Left forelimb (tissue), 1 donor: ENCODE measurements at places on chromosomes 3 and 15.

DNA sequence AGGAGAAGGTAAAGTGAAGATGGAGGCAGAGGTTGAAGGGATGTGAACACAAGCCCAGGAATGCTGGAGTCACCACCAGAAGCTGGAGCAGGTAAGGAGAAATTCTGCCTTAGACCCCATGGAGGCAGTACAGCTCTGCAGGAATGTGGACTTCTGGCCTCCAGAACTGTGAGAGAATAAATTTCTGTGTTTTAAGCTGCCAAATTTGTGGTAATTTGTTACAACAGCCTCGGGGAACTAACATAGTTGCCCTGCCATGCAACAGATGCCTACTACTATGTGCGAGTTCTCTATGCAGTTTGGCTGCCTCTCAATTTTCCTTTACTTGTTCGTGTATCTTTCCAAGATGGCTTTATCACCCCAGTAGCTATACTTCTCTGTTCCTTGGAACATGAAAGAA lies 394.1 kb downstream of the TUSC7 start:
- DNase-seq: no peak

GRCh38 chr3:135127946-135128470 lies 332.9 kb downstream of the EPHB1 start:
- DNase-seq: no peak

DNA sequence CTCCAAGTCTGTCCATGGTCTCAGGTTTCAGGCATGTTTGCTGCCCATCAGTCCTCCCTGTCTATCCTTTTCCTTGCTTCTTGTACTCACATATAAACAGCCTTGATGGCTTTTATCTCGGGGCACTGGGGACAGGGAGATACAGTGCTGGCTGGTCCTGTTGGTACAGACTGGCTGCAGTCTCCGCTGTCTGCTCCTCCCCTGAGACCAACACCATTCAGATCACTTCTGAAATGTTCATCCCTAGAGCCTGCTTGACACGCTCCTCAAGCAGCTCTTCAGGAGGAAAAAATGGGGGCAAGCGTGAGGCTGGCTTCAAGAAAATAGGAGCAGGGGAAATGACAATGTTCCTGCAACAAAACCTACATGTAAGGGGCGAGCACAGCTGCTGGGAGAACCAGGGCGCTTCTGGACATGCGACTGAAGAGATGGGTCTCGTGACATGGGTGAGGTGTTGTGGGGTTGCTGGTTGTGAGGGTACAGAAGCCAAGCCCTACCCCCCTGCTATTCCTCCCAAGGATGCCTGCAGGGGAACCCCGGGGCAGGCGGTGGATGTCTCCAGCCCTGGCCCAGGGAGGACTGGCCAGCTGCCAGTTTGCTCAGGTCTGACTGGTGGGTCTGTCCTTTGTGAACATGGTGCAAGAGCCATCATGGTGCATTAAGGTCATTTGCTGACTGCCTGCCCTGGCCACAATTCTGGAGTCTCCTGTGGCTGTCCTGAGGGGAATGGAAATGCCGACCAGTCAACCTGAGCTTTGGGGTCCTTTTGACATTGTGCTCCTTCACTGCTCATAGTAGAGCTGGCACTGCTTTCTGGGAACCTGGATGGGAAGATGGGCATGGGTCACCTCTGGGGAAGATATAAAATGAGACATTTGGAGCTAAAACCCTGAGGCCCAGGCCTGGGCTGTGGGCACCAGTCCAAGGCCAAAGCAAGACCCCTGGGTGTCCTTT lies 40.1 kb downstream of the KY start:
- DNase-seq: no peak

DNA sequence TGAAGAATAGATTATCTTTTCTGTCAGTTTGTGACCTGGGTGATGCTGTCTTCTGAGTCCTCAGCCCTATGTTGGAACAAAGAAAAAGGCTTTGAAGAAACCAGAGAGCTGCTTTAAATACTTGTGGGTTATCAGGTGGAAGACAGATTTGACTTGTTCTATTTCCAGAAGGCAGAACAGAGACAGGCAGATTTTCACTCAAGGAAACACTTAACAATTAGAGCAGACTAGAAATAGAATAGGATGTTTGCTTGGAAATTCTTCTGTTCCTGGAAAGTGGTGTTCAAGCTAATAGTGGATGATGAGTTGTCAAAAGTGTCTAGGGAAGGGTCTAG lies 219.4 kb downstream of the UBE2E2 start:
- no peak for DNase-seq

- DNase-seq: no peak
Observed at GRCh38 chr15:67548862-67549651, 6.6 kb downstream of the MAP2K5 start.

DNA sequence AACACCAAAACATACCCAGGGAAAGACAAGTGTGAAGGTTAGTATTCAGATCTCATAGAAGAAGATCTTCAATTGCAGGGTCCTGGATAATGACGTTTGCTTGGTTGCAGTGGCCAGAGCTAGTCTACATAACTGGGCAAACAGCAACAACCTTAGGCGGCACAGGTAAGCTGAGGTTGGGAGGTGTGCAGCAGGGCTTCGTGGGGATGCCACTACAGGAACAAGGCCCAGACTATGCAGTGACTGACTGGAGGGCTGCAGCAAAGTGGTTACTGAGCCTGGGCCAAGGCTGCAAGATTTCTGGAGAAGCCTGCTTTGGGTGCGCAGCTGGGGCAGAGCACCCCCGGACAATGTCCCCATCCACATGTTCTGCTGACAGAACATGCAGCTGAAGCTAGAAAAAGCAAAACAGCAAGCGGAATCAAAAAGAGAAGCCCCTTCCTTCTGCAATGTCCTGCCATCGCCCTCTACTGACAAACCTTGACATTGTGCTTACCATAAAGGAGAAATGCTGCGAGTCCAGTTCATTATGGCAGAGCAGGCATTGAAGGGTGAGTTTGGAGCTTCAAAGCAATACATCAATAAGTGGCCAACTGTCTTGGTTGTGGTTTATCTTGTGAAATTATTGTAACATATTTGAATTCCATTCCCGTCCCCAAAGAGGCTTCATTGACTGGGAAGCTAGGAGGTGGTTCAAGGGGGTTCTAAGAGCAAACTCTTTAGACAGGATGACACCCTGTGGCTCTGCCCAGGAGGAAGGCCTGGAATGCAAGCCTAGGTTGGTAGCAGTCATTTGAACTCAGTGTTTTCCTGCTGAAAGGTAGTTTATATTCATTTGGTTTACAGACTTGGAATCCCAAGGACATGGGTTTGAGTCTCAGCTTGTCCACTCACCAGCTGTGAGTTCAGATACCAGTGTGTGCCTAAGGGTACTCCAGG lies 217.0 kb downstream of the PDCD6IP start:
- no peak for DNase-seq

- no peak for DNase-seq
Observed at GRCh38 chr3:80232760-80233159, 465.0 kb upstream of the ROBO1 start.

GRCh38 chr3:32153414-32154204 lies 47.2 kb downstream of the GPD1L start:
- no peak for DNase-seq

DNA sequence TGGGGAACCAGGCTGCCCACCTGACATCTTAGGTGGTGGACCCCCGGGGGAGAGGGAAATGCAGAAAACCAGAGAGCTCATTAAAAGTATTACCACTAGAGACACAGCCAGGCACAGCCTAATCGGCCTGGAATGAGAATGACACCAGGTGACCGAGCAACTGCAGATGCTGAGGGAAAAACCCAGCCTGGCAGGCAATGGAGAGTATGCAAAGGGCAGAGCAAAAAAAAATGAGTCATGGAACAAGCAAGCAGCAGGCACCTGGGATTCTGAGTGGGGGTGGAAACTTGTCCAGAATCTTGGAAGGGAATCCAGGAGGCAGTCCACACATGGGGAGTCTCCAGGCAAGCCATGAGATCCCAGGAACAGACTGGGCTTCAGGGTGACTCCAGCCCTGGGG lies 183.7 kb upstream of the LRRN1 start:
- no peak for DNase-seq

GRCh38 chr3:66644549-66644948 lies 143.7 kb upstream of the LRIG1 start:
- DNase-seq: no peak

GRCh38 chr15:98719137-98719740 lies 70.9 kb downstream of the IGF1R start:
- no peak for DNase-seq

DNA sequence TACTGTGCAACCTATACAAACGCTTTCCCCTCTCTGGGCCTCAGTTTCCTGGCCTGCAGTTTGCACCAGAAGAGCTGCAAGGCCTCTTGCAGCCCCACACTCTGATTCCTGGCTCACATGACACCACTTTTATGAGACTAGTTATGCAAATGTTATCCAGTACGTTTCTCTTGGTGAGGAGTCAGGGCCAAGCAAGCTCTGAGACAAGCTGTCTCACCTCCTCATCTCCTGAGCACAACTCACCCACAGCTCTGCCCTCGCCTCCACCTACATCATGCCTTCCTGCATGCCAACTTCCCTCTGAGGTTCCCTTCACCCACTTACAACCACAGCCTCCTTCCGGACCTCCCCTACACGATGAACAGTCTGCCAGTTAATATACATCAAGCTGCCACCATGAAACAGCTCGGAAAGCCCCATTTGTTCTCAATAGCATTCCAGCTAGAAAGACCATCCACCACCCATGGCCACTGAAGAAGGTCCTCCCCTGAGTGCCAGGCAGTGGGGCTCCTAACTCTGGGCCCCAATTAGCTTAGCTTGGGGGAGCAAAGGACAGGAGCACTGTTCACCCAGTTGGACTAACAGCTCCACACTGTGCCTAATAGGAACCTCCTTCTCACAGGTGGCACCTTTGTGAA lies 25.0 kb downstream of the CRYGS start:
- DNase-seq: no peak

GRCh38 chr15:69060744-69061143 lies 46.2 kb downstream of the NOX5 start:
- no peak for DNase-seq

GRCh38 chr3:46881596-46882376 lies 4.3 kb downstream of the PTH1R start:
- peak; percentile 82 for DNase-seq

GRCh38 chr15:33453761-33454160 lies 143.0 kb downstream of the RYR3 start:
- DNase-seq: no peak

- DNase-seq: no peak
Observed at GRCh38 chr3:128054367-128054766, 2.1 kb downstream of the SEC61A1 start.

DNA sequence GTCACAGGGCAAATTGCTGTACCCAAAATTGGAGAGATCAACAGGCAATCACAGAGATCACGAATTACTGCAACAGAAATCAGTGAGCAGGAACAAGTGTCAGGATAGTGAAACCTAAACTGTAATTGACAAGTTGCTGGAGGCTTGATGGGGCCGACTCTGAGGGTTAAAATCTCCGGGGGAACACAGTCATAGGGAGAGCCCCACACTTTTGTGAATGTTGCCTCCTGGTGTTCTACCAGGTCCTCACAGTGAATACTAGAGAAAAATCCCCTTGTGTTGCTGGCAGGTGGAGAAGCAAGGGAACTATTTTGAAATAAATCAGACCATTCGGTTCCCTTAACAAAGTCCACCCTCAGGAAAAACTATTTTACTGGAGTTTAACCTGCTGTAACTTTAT lies 697.5 kb upstream of the CBLB start:
- DNase-seq: no peak

DNA sequence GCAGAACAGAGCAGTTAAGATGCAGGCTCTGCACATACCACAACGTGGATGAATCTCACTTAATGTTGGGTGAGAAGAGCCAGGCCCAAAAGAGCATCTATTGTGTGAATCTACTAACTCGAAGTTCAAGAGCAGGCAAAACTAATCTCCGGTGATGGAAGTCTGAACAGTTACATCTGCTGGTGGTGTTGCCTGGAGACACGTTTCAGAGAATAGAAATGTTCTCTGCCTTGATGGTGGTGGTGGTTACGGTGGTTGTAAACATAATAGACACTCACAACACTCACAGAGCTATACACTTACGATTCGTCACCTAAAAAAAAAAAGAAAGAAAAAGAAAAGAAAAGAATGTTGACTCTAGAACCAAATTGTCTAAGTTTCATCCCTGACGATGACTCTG lies 86.8 kb downstream of the LIPC start:
- DNase-seq: no peak

- DNase-seq: no peak
Observed at GRCh38 chr15:52193321-52193720, 2.1 kb upstream of the GNB5 start.

- DNase-seq: no peak
Observed at GRCh38 chr3:188319569-188319968, 165.6 kb downstream of the LPP start.

- DNase-seq: no peak
Observed at GRCh38 chr3:170768334-170768801, 101.6 kb downstream of the RPL22L1 start.

DNA sequence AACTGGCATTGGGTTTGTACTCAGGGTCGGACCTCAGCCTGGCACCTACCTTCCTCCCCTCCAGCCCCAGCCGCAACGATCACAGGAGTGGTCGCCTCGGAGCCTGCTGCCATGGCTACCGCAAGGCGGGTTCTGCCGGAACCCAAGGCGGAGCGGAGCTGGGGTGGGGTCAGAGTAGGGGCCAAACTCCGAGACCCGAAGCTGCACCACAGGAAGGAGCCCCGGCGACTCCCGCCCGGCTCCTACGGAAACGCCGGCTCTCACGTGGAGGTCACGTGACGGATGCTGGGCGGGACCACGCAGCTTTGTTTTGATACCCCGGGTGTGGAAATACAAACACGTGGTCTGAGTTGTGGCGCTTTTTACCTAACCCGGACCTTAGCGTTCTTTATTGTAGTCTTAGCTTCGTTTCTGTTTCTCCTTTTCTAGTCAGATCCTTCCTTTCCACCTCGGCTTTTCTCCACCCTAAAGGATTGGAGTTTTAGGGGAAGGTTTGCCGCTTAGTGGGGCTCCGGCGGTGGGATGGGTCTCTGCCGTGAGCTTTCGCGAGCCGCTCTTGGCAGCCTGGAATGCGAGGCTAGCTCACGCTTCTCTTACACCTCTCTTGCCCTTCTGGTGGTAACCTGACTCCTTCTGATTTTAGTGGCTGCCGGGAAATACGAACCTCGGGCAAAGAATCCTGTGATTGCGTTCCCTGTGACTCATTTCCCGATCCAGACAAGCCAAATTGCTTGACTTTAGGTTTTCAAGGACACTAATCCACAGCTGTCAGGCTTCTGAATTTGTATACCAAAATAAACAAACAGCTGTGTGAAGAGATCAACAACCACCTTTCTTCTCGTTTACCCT lies at the start of gene HSPBAP1:
Gene HSPBAP1 (minus strand): TSS at position 264 of the 849 bp plus-strand sequence. CDS start 151 bp downstream, at position 113.
- peak; percentile 93 for DNase-seq

DNA sequence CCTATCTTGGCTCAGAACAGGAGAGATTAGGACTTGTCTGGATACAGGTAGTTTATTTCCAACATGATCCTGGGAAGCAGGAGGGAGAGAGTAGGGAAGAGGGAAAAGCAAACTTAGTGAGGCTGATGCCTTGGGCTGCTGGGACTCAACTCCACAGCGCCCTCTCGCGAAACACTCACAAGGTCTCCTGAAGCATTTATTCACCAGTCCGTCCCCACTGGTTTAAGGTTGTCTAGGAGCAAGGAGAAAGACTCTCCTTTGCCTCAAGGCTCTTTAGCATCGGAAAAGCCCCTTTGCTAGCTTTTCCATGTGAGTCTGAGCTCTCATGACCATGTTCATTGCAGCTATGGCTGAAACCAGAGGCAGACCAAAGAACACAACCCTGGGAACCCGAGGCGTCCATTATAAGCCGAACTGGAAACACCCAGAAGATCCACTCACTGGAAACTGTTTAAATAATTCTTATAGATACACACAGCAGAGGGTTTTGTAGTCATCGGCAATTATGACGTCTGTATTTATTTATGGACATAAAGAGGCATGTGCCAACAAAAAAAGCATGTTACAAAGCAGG lies 244.5 kb downstream of the CD47 start:
- no peak for DNase-seq

- no peak for DNase-seq
Observed at GRCh38 chr3:53137221-53137620, 7.0 kb upstream of the RFT1 start.

GRCh38 chr3:112136046-112136445 lies 3.0 kb upstream of the GCSAM start:
- DNase-seq: no peak
